Bronchus fibroblast of lung (primary cell): ENCODE measurements at places on chromosomes 6 and 20. TPM values are rescaled to one million over a fixed set of nuclear protein-coding genes. Genes with fewer than 3 reads are reported as not detected.

SLC35F1 gene
- total RNA-seq: under 0.01 and 0.15 TPM in 2 replicates

FAM217A gene
- total RNA-seq: not detected in 2 replicates

SMLR1 gene
- total RNA-seq: not detected in 2 replicates

ASIP gene
- not detected in 2 replicates for total RNA-seq

CCDC170 gene
- total RNA-seq: 0.15 and 0.17 TPM in 2 replicates
